Subcutaneous adipose tissue (tissue), 4 donors: ENCODE measurements at places on chromosomes 12 and 14. TPM values are rescaled to one million over a fixed set of nuclear protein-coding genes. Genes with fewer than 3 reads are reported as not detected.

The PA2G4 gene
- 84.4 TPM for total RNA-seq

The LRP1-AS gene
- total RNA-seq = not detected

The RBM23 gene
- total RNA-seq = 85.7 TPM

The RPL36AL gene
- 170 TPM for total RNA-seq
